ENCODE measurements at places on chromosomes 4 and X. TPM values are rescaled to one million over a fixed set of nuclear protein-coding genes. Genes with fewer than 3 reads are reported as not detected.

SCRG1 gene
- total RNA-seq: 1.6 TPM

SEC31A gene
- 204 TPM for total RNA-seq

GRCh38 chrX:18406531-18407266 is 18.7 kb upstream of the CDKL5 start:
- no peak for DNase-seq

DNA sequence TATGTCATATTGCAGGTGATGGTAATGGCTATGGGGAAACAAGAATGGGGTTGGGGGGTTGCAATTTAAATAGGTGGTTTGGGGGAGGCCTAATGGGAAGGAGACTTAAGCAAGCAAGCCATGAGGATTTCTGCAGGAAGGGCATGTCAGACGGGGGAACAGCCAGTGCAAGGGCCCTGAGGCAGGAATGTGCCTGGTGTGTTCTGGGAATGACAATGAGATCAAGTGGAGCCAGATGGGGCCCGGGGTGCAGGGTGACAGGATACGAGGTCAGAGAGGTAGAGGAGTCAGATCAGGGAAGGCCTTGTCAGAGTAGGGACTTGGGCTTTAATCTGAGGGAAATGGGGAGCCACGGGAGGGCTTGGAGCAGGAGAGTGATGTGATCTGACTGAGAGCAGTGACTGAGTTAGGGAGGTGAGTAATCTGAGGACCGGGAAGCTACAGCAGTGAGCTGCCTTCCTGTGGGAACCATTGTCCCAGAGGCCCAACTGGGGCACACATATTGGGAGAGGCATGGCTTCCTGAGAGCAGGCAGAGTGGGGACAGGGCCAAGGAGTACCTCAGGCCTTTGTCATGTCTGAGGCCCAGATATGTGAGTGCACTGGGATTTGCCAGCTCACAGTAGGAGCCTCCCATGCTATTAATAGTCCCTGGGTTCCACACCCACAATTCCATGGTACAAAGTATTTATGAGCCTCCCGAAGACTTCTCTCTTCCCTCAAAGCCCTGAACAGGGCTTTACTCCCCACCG is 139.8 kb downstream of the BCOR start:
- DNase-seq: no peak
